ENCODE measurements at places on chromosomes 5 and 9.

DNA sequence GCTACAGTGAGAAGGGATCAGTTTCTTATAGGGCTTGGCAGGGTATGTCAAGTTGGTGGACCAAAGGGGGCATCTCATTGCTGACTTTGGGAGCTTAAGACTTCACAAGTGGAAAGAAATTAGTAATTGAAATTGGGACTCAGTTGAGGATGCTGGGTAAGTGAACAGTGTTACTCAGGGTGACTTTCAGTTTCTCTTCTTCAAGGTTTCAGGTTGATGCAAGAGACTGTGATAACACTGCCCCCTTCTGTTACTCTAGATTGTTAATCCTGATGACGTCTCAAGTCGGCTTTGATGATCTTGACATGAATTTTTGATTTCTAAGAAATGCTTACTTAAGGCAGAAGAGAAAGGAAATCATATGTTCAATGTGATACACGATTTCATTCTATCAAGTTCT lies 21.3 kb downstream of the KCTD16 start:
- no peak for DNase-seq

GRCh38 chr5:149141224-149141956 lies at the start of gene ABLIM3:
Gene ABLIM3, plus strand, starts transcription at chr5:149141493. Its CDS starts 603 bp downstream, at chr5:149142096.
- peak; percentile 78 for DNase-seq

- no peak for DNase-seq
Observed at GRCh38 chr9:7081065-7081600, 323.4 kb downstream of the KDM4C start.

DNA sequence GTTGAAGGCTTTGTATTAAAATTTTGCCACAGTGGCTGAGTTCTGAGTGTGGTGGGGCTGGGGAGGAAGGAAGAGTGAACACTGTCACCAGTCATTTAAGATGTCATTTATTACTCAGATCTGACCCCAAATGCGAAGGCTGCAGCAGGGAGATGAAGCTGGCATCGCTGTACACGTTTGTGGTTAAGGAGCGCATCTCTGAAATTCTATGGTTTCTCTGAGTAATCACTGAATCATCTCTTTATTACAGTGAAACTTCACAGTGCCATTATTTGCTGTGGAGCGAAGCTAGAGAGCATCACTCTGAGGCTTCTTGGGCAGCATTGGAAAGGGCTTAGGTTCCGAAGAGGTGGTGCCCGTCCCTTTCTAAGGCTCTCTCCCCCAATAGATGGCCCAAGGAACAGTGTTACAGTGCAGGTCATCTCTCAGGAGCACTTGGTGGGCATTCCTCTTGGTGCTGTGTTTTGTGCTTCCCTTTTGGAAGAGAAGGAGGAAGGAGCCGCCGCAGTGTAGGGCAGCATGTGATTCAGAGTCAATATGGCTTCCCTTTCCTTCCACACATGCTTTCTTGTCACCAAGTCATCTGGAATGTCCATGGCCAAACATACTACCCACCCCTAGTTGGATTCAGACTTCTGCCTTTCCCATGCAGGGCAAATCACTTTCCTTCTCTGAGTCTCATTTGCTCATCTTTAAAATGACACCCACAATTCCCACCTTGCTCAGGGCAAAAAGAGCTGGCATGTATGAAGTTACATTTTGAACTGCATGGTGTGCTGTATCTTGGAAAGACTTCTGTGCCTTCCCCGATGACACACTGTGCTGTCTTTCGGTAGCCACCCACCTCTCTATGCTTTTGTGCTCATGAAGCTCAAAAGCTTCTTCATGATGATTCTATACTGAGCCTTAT lies 9.3 kb upstream of the TEX48 start:
- no peak for DNase-seq

DNA sequence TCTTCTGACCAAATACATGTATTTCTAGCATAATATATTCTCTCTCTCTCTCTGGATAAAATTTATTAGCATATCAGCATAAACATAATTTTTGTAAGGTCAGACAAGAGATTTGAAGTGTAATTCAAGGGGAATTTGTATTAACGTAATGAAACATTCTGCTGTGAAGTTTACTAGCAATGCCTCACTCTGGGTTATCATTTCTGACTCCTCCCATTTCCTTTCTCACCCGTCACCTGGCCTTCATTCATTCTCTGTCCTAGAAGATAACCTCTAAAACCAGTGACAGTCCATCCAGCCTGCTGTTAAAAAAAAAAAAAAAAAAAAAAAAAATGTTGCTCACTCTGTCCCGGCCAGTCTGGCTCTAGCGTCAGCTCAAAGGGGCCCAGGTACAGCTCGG lies 27.1 kb downstream of the GRAMD2B start:
- no peak for DNase-seq

DNA sequence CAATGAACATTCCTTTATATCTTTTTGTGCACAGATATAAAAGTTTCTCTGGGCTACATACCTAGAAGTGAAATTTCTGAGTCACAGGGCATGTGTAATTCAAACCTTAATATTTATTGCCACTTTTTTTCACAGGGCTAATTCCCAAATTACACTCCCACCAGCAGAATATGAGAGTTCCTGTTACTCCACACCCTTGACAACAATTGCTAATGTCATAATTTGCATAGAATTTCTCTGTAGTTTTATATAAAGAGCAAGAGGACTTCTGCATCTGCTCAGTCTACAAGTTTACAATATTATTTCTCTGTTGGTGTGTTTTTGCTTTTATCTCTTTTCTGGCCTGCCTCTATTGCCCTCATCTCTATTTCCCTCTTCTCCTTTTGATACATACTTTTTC lies 518.5 kb downstream of the ZNF608 start:
- DNase-seq: no peak

- peak; percentile 13 for DNase-seq
Observed at GRCh38 chr9:15142878-15143534, 164.0 kb downstream of the TTC39B start.

GRCh38 chr5:87924436-87924835 lies 344.2 kb downstream of the TMEM161B start:
- peak; percentile 33 for DNase-seq

DNA sequence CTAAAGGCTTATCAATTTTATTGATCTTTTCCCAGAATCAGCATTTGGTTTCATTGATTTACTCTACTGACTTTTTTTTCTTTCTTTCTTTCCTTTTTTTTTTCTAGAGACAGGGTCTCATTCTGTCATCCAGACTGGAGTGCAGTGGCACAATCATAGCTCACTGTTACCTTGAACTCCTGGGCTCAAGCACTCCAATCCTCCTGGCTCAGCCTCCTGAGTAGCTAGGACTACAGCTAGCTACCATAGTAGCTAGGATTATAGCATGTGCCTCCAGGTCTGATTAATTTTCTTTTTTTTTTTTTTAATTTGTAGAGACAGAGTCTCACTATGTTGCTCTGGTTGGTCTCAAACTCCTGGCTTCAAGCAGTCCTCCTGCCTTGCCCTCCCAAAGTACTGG lies 11.7 kb downstream of the MLANA start:
- DNase-seq: no peak

DNA sequence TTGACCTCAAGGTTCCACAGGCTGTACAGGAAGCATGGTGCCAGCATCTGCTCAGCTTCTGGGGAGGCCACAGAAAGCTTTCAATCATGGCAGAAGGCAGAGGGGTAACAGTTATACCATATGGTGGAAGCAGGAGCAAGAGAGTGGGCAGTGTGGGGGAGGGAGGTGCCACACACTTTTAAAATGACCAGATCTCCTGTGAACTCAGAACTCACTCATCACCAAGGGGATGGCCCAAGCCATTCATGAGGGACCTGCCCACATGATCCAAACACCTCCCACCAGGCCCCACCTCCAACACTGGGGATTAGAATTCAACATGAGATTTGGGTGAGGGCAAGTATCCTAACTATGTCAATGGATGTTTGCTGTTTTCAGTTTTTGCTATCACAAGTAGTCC lies 16.2 kb downstream of the CYFIP2 start:
- no peak for DNase-seq

DNA sequence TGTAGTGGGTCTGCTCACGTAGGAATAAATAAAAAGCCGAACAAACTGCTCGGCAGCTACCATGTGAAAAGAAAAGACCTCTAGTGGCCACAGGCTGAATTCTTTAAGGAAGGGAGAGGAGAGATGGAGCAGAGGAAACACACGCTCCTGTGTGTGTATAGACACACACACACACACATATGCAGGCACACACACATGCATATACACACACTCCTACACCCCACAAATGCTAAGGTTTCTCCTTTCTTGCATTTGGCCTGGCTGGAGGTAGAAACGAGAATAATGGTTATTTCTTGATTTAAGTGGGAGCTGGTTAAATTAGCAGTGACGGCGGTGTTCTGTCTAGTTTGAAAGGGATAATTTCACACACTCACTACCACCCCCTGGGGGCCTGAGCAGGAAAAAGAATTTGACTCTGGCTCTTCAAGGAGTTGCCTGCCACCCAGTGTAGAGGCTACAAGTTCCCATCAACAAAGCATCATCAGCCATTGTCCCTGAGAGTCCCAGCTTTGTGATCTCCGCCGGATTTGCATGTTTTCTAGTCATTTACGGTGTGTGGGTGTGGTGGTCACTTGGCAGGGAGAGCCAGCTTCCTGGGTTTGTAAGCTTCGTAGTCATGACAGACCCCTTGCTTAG lies at the start of gene INSYN2B:
Gene INSYN2B (minus strand): TSS at position 78 of the 636 bp plus-strand sequence. CDS start 96,597 bp downstream, outside the sequence.
- peak; percentile 49 for DNase-seq

- DNase-seq: no peak
Observed at GRCh38 chr5:81838307-81838906, 87.5 kb upstream of the SSBP2 start.

DNA sequence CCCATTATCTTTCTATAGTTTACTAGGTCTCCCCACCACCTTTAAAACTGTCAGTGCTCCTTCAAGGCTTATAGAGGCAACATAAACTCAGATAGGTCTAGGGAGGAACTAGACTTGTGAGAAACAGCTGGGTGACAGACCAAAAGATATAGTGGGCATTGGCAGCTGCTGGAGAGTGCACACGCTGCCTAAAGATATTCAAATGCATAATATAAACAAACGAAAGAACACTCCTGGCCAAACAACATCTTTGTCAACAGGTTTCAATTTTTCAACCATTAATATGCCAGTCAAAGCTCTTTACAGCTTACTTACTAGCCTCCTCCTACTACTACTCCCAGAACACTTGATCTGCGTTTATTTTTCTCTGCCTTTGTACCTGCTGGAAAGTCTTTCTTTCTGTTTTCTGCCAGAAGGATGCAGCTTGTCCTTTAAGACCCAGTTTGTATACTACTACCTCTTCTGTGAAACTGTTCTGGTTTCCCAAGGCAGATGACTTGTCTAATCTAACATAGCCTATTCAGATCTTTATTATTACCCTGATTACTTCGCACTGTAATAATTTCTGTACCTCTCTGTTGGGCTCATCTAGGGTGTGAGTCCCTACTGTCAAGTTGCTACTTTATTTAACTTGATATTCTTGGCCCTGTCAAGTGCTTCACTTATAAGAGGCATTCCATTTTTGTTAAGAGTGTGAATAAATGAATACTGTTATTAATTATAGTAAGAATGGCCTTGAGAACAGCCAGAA lies 14.3 kb downstream of the KDM3B start:
- no peak for DNase-seq

DNA sequence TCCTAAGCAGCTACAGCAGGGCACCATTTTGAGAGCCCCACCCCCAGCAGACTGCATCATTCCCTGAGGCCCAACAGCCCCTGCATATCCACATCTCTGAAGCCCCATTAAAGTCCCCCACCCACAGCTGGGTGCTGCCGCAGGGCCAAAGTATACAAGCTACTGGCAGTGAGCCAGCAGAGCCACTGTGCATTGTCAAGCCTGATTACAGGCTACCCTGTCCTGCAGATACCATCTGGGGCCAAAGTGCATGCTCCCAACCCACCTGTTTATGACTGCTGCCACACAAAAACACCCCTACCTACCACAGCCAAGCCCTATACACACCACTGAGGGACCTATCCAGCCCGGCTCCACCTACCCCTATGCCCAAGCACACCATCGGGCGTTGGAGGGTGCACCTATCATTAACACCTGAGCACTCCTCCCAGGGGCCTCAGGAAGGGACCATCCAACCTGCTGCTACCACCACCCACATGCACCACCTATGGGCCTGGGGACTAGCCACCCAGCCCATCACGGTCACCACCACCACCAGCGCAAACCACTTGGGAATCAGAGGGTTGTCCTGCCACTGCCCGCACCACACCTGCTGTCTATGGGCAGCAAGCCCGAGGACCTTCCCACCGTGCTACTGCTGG lies 105.0 kb downstream of the PLPP1 start:
- no peak for DNase-seq

DNA sequence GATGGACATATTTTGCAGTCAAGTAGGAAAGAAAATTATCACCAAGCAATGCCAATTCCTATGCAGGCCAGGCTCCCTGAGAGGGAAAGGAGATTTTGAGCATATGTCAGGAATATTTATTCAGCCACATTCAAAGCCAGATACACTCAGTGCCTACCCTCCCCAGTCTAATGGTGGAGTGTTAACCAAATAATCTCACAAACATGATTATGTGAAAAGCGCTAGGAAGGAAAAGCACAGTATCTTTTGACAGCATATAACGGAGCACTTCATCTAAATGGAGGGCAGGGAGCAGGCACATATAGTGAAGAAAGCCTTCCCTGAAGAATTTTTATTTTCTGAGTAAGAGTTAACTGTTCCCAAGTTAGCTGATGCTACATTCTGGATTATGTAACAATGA lies 80.3 kb upstream of the SLC30A5 start:
- DNase-seq: no peak

GRCh38 chr9:101858026-101858425 lies 119.6 kb upstream of the GRIN3A start:
- DNase-seq: no peak

DNA sequence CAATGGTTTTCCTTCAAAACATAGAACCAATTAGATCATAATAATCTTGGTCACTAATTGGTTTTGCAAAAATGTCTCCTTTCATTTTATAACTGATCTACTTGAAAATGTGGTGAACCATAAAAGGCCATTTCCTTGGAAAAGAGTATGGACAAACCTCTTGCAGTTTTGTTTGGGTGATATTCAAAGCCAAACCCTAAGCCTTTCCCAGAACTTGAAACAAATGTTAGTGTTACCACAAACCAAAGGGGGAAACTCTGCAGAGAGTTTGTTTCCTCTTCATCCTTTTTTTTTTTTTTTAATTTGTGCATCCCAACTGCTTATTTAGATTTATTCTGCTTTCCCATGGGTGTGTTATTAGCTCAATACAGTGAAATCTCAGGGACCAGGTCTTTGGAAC lies 204.4 kb upstream of the ADAMTSL1 start:
- DNase-seq: no peak

GRCh38 chr9:72509053-72509452 lies 12.4 kb upstream of the TMC1 start:
- DNase-seq: no peak

- DNase-seq: no peak
Observed at GRCh38 chr9:121260457-121261106, 7.4 kb upstream of the GSN start.
